IPS DF 19.7 (cell line): ENCODE measurements at places on chromosomes 2 and 18.

DNA sequence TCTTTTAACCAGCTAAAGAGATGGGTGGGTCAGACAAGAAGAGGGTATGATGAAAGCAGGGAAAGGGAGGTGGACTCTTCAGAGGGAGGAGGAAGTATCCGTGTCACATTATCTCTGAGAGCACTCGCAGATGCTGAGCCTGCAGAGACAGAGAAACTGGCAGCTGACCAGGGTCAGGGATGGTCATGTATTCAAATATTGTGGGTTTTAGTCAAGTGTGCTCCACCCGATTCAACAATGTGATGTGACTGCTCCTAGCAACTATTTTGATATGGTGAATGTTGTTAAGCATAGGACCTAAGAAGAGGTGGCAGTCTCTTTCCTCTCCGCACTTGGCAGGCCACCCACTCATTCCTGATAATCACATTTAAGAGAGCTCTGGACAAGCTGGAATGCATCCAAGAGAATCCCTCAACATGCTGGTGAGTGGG lies 1.3 kb upstream of the CLIP4 start:
- no peak for DNase-seq

- DNase-seq = no peak
These were observed 6.4 kb upstream of the NLRC4 start for GRCh38 chr2:32271063-32271462.

DNA sequence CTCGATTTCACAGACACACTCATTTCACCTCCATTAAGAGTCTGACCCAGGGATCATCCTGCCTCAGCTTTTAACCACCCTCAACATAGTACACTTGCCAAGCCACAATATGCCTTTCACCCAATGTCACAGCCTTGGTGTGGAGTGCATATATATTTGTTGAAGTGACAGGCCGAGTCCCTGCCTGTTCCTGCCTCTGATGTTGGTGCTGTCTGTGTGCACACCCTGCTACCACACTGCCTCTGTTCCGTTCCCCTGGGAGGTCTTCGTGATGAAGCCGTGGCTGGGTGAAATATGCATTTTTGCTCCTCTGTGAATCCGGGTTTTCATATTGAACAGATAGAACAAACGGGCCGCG lies 90.3 kb downstream of the RNF144A start:
- DNase-seq = no peak

GRCh38 chr2:215881582-215881981 lies 131.8 kb downstream of the MREG start:
- no peak for DNase-seq
